Activated effector memory CD4-positive, alpha-beta T cell treated with Interleukin-2 at 50 U/mL for 16 hours (primary cell): ENCODE measurements at places on chromosomes 11 and 22.

DNA sequence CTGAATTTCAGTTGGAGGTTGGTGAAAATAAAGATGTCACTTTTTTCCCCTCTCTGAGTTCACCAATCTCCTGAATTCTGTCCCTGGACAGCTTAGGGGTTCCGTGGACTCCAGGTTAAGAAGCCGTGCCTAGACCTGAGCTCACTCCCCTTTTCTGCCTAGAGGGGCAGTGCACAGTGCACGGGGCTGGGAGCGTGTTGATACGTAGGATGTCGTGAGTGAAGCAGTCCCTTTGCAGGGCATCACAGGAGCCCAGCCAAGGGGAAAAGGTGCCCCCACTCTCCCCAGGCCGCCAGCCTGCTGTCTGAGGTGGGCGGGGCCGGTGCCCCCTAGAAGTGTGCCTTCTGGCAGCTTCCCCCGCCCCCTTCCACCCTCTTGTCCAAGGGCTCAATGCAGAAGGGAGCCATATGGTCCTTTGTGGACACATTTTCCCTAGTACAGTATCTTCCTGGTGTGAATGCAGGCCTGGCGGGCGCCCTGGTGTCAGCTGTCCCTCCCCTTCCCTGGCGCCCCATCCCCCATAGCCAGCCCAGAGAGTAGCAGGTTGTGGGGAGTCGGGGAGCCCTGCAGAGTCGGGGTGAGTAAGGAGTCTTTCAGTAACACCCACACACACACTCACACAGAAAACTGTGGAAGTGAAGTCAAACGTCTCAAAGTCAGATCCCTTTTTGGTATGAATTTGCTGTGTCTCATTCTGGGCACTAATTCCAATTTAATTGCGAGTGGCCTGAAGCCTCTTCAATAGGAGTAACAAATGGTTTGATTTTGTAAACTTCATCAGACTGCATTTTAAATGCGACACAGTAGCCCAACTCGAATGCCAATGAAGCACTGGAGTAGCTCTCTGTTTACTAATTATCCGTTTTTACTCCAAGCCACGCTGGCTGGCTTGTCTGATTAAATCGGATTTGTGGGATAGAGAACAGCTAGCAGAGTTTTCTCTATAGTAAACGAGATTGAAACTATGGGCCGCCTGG, 67.5 kb upstream of the NNMT start:
- DNase-seq: no peak

DNA sequence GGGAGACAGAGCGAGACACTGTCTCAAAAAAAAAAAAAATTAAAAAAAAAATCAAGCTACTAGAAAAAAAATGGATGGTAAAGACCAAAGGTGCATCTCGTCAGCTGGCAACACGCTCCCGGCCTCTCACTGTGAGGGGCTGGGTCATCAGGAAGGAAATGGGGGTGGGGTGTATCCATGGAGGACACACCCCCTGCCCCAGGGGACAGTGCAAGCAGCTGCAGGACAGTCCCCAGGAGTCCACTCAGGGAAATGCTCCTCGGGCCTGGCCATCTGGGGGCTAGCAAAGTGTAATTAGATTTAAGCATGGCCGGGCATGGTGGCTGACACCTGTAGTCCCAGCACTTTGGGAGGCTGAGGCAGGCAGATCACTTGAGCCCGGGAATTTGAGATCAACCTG, 23.1 kb downstream of the TTLL1 start:
- no peak for DNase-seq

DNA sequence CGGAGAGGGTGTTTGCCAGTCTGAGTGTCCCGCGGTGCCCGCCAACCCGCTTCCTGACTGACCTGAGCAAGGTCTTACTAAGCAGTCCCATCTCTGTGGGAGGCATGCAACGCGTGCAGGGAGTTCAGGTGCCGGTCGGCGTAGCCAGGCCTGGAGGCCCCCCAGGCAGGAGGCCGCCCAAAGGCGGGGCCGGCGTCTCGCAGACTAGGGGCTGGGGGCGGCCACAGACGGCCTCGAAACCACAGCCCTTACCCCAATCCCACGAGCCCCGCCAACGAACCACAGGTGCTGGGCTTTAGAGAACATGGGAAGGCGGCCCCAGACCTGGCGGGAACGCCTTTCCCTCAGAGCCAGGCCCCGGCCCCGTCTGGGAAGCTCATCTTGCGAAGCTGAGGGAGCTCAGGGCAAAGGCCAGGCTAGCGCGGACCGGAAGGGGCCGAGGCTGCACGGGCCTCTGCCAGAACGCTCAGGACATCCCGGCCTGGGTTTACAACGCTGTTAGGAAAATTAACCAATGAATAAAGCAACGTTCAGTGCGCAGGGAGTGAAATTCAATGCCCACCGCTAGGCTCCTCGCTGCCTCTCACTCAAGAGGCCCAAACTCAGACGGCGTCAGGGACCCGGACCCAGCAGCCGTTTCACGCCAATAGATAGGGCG, 2.1 kb upstream of the MTFP1 start:
- DNase-seq: no peak

- DNase-seq: no peak
These were observed 7.3 kb downstream of the USP35 start for GRCh38 chr11:78195917-78196560.

DNA sequence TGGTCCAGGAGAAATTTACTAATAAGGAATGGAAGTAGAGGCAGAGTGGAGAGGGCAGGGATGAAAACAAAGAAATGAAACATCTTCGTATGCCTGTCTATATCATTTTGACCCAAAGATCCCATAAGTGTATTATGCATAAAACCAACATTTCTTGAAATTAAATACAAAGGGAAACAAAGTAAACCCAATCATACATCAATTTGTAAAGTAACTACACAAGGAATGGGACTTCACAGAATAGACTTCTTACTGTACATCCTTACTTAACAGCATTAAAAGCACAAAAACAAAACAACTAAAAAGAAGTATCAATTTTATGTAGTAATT, 253.6 kb upstream of the CCDC179 start:
- DNase-seq: no peak
